ENCODE measurements at places on chromosomes 2 and 18. TPM values are rescaled to one million over a fixed set of nuclear protein-coding genes. Genes with fewer than 3 reads are reported as not detected.

DNA sequence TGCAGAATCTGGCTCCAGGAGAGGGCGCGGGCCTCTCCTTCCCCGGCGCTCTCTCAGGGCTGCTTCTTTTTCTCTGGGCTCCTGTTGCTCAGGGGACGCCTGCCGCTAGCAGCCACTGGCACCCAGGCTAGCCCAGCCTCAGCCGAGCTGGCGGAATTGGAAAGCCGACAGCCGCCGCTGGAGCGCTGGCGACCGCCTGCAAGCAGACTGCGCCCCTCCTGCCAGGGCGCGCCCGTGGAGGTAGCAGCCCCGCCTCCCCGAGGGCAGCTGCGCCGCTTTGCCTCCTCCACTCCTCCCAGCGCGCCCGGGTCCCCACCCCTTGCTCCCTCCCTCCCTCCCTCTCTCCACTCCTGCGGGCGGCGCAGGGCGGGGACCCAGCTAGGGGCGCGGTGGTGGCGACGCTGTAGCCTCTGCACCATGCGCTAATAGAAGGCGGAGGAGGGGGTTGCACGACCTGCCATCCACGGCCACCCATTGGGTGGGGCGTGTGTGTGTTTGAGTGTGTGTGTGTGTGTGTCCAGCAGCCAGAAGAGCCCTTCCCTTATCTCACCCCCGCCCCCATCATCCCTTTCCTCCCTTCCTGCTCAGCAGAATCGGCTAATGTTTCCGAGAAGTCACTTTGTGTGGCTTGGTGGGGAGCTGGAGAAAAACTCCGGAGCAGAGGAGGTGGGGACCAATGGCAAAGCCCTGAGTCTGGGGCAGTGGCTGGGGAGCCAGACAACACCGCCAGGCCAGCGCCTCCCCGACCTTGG lies at the start of gene SCN9A:
TSS of gene SCN9A (minus strand) at position 209 of the 752 bp plus-strand sequence. CDS start 64,188 bp downstream, outside the sequence.
- H3K27ac ChIP-seq = no peak within 1 kb of the TSS
- DNase-seq = peak; percentile 87
- no peaks in the 10 kb centered on the region for H3K36me3 ChIP-seq
- H3K4me3 ChIP-seq = peak within 1 kb of the TSS; percentile 76

GRCh38 chr2:66531155-66531554 lies 96.2 kb downstream of the MEIS1 start:
- H3K27me3 ChIP-seq = no peaks in the 10 kb centered on the region
- no peak for DNase-seq
- no peaks in the 10 kb centered on the region for H3K4me1 ChIP-seq
- no peak overlapping the region for H3K4me3 ChIP-seq
- H3K36me3 ChIP-seq = no peaks in the 10 kb centered on the region

The FIGN gene
- 3.9 TPM for total RNA-seq

DNA sequence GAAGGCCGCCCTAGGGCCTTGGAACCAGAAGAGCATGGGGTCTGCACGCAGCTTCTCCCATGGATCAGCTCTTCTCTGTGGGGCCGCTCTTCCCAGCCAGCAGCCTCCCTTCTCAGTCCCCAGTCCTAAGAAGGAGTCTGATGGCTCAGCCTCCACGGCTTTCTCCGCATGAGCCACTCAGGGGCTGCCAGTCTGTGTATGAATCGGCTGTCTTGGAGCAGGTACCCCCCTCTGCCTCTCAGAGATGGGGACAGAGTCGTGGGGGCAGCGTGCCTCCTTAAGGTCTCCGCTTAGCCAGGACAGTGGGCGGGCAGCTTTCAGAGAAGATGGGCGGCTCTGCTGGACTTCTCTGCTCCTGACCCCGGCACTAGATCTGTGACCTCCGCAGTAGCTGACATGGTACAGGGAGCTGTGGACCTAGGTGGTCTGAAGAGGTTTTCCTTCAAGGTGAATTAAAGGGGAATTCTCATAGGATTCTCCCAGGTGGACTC lies 21.6 kb downstream of the INPP5D start:
- no peak overlapping the region for H3K27ac ChIP-seq
- H3K36me3 ChIP-seq = no peaks in the 10 kb centered on the region
- no peaks in the 10 kb centered on the region for H3K4me1 ChIP-seq
- H3K27me3 ChIP-seq = no peaks in the 10 kb centered on the region
- DNase-seq = peak; percentile 8

DNA sequence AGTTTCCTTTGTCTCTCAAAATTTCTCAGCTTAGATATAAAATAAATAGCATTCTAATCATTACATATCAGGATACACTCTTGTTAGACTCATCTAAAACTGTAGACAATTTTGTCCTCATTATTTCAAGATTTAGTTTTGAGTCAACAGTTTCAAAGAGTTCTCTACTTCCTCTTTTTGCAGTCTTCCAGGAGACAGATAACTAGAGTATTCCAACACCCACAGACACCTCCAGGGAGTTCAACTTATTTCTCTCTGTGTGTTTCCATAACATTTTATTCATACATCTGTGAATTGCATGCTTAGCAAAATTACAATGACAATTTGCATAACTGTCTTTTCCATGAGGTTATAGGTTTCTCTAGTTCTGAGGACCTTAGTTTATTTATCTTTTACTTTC lies 166.6 kb upstream of the HNMT start:
- no peak overlapping the region for H3K27ac ChIP-seq
- no peaks in the 10 kb centered on the region for H3K27me3 ChIP-seq

DNA sequence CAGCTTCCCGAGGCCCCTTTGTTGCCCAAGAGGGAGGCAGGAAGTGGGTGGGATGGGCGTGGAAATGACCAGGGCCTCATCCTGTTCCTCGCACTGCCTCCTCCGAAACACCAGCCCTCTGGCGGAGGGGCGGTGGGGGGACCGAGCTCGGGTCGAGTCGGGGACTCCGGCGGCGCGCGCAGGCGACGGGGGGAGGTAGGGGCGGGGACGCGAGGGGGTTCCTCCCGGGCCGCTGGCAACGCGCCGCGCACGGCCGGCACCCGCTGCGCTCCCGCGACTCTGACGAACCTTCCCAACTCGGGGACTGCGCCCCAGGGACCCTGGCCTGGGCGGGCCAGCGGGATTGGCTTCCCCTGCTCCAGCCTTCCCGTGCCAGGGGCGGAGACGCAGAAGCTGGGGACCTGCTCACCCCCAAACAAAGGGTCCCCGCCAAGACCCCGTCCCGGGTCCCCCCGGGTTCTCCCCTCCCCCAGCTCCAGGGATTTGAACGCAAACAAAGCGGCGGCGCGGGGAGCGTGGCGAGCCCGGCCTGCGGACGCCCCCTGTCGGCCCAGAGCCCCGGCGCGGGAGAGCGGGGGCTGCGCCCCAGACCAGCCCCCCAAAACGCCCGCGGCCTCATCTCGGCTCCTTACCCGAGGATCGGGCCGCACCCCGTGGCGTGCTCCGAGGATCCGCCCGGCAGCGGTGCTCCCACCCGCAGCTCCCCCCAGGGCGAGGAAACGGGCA lies 1.2 kb downstream of the SEMA4C start:
- no peaks in the 10 kb centered on the region for H3K36me3 ChIP-seq
- no peaks in the 10 kb centered on the region for H3K27me3 ChIP-seq
- peak; percentile 85 for DNase-seq
- H3K4me3 ChIP-seq = peak overlapping the region; percentile 85
- peaks cover 15% of the 10 kb centered on the region for H3K4me1 ChIP-seq
- peak overlapping the region; percentile 95 for H3K27ac ChIP-seq

DNA sequence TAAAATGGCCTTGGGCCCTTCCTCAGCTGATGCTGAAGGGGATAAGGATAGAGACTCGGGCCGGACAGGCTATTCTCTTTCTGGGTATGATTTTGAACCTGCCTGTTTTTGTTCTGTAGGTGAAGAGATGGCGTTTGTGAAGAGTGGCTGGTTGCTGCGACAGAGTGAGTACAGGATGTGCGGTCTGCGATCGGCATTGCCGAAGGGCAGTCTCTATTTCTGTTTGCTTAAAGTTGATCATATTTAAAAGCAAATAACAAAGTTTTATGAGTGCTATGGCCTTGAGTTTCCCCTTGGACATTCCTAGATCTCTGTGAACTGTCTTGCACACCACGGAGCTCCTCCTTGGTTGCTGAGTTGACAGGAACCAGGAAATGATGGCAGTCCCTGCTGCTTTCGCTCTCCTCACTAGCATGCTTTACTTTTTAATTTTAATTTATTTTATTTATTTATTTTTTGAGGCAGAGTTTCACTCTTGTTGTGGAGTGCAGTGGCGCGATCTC lies 15.7 kb downstream of the PLEKHB2 start:
- no peaks in the 10 kb centered on the region for H3K4me1 ChIP-seq
- H3K27me3 ChIP-seq = no peaks in the 10 kb centered on the region
- no peak overlapping the region for H3K4me3 ChIP-seq
- H3K36me3 ChIP-seq = no peaks in the 10 kb centered on the region
- DNase-seq = no peak

- H3K4me1 ChIP-seq = no peaks in the 10 kb centered on the region
- H3K36me3 ChIP-seq = no peaks in the 10 kb centered on the region
- DNase-seq = no peak
These were observed 35.0 kb downstream of the BMPR2 start for GRCh38 chr2:202411097-202411496.

GRCh38 chr2:26925100-26925791 lies 45.2 kb upstream of the MAPRE3 start:
- no peaks in the 10 kb centered on the region for H3K27me3 ChIP-seq
- H3K27ac ChIP-seq = no peak overlapping the region
- no peaks in the 10 kb centered on the region for H3K36me3 ChIP-seq

The POTEF gene
- total RNA-seq = 56.9 TPM

The SMAD4 gene
- total RNA-seq = 270 TPM

The CCT7 gene
- 262 TPM for total RNA-seq

The TWIST2 gene
- 10.3 TPM for total RNA-seq

The ACKR3 gene
- 22.8 TPM for total RNA-seq

The KANSL3 gene
- total RNA-seq = 102 TPM

GRCh38 chr2:47172922-47173695 lies 18.0 kb upstream of the STPG4 start:
- H3K4me3 ChIP-seq = no peak overlapping the region
- no peaks in the 10 kb centered on the region for H3K36me3 ChIP-seq
- peaks cover 40% of the 10 kb centered on the region for H3K4me1 ChIP-seq

- no peak for DNase-seq
- H3K27me3 ChIP-seq = no peaks in the 10 kb centered on the region
- no peaks in the 10 kb centered on the region for H3K4me1 ChIP-seq
- H3K27ac ChIP-seq = no peak overlapping the region
- no peak overlapping the region for H3K4me3 ChIP-seq
These were observed 23.4 kb downstream of the CENPA start for GRCh38 chr2:26809211-26809610.

DNA sequence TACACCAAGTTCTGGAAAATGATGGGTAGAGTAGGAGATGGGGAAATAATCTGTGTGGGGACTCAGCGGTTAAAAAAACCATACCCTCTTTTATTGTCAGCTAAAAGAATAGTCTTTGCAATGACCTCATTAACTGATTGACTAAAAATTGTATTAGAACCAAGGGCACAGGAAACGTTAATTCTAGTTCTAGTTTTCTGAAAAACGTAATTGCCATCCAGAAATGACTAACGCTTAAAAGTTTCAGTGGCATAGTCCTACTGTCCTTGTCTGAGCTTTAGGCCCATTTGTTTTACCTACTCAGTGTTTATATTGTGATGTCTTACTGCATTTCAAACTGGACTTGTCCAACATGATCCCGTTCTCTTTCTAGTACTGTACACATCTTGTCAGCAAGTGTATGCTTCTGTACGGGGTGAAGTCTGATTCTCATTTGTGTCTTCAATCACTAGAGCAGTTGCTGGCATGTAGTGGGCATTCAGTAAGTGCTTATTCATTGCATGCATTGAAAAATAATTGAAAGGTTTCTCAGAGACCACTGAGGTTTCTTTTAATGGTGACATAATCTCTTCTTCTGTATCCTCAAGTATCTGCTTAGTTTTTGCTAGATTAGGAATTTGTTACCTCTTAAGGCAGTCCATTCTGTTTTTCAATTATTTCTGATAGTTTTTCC lies 81.5 kb downstream of the ZNF407 start:
- H3K27ac ChIP-seq = no peak overlapping the region
- H3K4me1 ChIP-seq = no peaks in the 10 kb centered on the region
- H3K27me3 ChIP-seq = no peaks in the 10 kb centered on the region

GRCh38 chr2:101341421-101341820 lies 32.9 kb upstream of the RNF149 start:
- no peaks in the 10 kb centered on the region for H3K27me3 ChIP-seq
- no peak overlapping the region for H3K4me3 ChIP-seq
- DNase-seq = no peak
- H3K36me3 ChIP-seq = no peaks in the 10 kb centered on the region
- peaks cover 9% of the 10 kb centered on the region for H3K4me1 ChIP-seq

GRCh38 chr2:112793449-112793978 lies 9.2 kb upstream of the IL1A start:
- H3K36me3 ChIP-seq = no peaks in the 10 kb centered on the region
- no peaks in the 10 kb centered on the region for H3K4me1 ChIP-seq
- no peak for DNase-seq
- H3K4me3 ChIP-seq = no peak overlapping the region
- no peaks in the 10 kb centered on the region for H3K27me3 ChIP-seq

GRCh38 chr2:189047171-189047888 lies 73.2 kb downstream of the COL3A1 start:
- H3K4me3 ChIP-seq = no peak overlapping the region
- DNase-seq = no peak
- H3K27me3 ChIP-seq = no peaks in the 10 kb centered on the region
- H3K36me3 ChIP-seq = no peaks in the 10 kb centered on the region

The CDH2 gene
- total RNA-seq = 128 TPM

The GALNT5 gene
- total RNA-seq = 0.08 TPM

The SIX2 gene
- total RNA-seq = 1.1 TPM

GRCh38 chr2:147348931-147349555 lies 495.8 kb upstream of the ACVR2A start:
- H3K4me3 ChIP-seq = no peak overlapping the region
- no peaks in the 10 kb centered on the region for H3K4me1 ChIP-seq
- DNase-seq = no peak
- no peaks in the 10 kb centered on the region for H3K27me3 ChIP-seq

DNA sequence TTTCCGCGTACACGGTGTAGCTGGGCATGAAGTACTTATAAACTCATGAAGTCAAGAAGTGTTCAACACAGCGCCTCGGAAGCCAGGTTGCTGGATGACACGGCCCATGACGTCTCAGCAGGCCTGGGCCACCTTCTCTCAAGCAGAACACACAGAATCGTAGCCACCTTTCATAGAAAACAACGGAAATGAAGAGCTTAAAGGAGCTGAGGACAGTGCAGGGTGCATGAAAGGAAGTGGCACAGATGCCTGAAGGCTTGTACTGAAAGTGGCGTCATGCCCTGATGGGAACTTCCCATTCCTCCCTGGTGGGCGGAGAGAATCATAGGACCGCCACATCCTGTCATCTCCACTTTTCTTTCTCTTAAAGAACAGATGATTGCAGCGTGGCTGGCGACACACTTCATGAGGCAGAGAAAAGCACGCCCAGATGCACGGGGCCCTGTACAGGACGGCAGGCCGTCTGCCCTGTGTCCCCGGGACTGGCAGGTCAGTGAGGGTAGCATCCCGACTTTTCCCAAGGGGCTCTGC lies 31.1 kb downstream of the HDAC4 start:
- DNase-seq = no peak
- no peaks in the 10 kb centered on the region for H3K4me1 ChIP-seq
- no peak overlapping the region for H3K27ac ChIP-seq
- no peaks in the 10 kb centered on the region for H3K36me3 ChIP-seq
- no peak overlapping the region for H3K4me3 ChIP-seq

GRCh38 chr18:48806551-48807261 lies 144.1 kb downstream of the SMAD7 start:
- H3K4me3 ChIP-seq = no peak overlapping the region
- DNase-seq = peak; percentile 13
- peaks cover 8% of the 10 kb centered on the region for H3K4me1 ChIP-seq
- H3K27ac ChIP-seq = peak overlapping the region; percentile 18

All from testis (tissue), 5 donors.